Keratinocyte (primary cell): ENCODE measurements at places on chromosomes 7 and 10. TPM values are rescaled to one million over a fixed set of nuclear protein-coding genes. Genes with fewer than 3 reads are reported as not detected.

- no peak overlapping the region for H3K4me3 ChIP-seq
- H3K36me3 ChIP-seq = peaks cover 6% of the 10 kb centered on the region
- H3K27me3 ChIP-seq = no peaks in the 10 kb centered on the region
- peak overlapping the region; percentile 31 for H3K27ac ChIP-seq
These were observed 18.6 kb downstream of the NSMCE4A start for GRCh38 chr10:121956111-121957061.

GRCh38 chr10:132149271-132149670, 37.5 kb upstream of the DPYSL4 start:
- H3K36me3 ChIP-seq = no peaks in the 10 kb centered on the region
- no peak overlapping the region for H3K27ac ChIP-seq
- no peak overlapping the region for H3K4me3 ChIP-seq
- H3K4me1 ChIP-seq = no peaks in the 10 kb centered on the region
- DNase-seq = no peak
- no peaks in the 10 kb centered on the region for H3K27me3 ChIP-seq

The GPR158 gene
- polyA plus RNA-seq = not detected in 3 replicates

The AOC1 gene
- not detected in 3 replicates for polyA plus RNA-seq
